ENCODE measurements at places on chromosomes 2 and 18.

GRCh38 chr2:103902347-103902746, 951.6 kb upstream of the POU3F3 start:
- no peak for DNase-seq

DNA sequence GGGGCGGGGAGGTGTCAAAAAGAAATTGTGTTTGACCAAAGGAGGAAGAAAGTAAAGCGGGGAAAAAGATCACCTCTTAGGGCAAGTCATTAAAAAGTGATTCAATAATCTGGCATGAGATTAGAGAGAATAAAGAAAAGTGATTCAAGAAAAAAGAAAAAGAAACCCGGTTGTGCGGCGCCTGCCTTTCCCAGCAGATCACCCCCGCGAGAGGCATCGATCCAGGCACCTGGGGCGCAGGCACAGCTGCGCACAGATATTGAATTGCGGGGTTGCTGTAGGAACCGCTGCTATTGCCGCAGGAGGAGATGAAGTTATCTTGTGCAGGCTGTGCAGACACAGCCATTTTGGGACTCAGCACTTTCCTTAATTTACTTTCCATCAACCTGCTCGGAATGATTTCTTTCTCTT, 71.2 kb downstream of the PLB1 start:
- DNase-seq = no peak

- DNase-seq = no peak
These were observed 154.8 kb downstream of the RNF152 start for GRCh38 chr18:61738042-61738441.

DNA sequence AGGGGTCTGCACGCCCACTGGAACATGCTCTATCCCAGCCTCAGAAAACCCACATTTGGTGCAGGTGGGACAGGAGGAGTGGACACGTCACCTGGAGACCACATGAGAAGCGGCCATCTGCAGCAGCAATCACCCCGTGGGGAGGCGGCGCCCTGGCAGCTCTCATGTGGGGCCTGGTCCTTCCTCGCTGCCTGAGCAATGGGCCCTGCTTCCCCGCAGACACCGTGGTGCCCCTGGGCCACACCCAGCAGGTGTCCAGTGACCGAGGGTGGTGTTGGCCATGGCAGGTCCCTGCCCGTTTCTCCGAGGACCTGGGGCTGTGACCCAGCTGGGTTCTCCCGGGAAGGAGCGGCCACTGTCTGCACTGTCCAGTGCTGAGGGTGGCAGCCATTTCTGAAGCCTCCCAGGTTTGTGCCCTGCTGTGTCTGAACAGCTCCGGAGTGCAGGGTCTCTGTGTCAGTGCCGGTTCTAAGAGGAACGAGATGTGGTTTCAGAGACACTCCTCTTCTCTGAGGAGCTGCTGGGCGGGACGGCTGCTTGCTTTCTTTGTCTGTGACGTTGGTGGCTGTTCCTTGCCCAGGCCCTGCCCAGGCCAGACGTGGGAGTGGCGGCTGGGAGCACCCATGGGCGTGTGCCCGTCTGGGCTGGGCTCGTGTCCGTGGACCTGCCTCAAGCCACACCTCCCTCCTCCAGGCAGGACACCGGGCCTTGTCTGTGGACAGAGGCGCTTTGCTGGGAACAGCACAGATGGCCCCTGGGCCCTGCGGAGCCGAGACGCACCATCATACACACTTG, 44.8 kb downstream of the NFATC1 start:
- DNase-seq = no peak

GRCh38 chr2:151728804-151729414, 5.4 kb downstream of the NEB start:
- no peak for DNase-seq

DNA sequence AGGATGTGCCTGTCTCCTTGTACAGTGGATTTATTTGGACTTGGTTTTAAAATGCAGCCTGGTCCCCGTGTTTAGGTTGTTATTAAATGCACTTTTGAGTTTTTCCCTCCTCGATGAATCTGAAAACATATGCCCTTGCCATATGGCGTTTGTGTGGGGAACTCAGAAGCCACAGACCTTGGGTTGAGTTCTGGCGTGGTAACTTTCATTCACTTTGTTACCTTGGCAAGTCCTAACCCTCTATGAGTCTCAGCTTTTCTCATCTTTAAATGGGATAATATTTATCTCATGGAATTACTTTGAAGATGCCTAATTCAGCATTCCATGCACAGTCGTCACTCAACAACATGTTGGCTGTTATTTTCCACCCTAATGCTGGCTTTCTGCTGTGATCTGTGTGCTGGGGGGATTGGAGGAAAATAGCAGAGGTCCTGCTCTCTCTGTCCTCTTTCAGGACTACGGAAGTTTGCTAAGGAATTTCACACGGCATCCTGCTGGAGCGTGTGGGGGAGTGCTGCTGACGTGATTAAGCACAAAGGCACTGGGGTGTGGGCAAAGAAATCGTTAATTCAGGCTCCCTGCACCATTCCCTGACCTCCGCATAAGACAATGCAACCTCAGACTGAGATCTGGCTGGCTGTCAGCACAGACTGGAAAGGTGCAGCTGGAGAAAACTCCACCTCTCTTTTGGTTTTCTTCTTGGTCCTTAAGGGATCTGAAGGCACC, 61.7 kb downstream of the LDLRAD4 start:
- DNase-seq = no peak

- no peak for DNase-seq
These were observed 315.8 kb downstream of the CYRIA start for GRCh38 chr2:16349811-16350210.

DNA sequence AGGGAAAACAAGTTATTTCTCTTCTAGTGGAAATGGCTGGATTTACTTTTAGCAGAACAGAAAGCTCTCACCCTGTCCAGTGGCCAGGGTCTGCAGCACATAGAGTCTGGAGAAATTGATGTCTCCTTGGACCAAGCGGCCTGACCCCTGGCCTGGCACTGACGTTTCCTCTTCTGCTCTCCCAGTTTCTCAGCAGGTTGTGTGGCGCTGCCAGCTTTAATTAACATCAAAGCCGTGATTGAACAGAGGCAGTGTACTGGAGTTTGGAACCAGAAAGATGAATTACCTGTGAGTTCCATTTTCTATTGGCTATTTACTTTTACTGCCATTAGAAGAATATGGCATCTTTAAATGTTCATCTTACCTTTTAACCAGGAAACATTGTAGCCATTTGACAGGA, 20.9 kb downstream of the CD8A start:
- DNase-seq = no peak

GRCh38 chr2:120879431-120880295, 144.0 kb downstream of the GLI2 start:
- no peak for DNase-seq

DNA sequence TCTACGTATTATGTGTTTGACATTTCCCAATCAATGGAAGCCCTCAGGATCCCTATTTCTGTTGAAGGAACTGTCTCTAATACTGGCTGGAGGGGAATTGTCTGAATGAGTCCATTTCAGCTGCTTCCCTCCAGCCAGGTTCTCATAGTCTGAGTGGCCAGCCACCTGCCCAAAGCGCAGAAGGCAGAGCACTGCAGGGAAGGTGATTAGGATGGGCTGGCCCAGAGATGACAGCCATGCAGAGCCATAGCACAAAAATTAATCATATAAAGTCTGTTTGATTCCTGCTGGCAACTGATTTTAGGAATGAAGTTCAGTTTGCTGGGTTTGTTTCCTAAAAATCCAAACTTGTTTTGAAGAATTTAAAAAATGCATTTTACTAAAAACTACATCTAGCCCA, 327.1 kb downstream of the ETAA1 start:
- DNase-seq = no peak

GRCh38 chr2:239180526-239181073, 220.2 kb downstream of the HDAC4 start:
- no peak for DNase-seq

- no peak for DNase-seq
These were observed 113.1 kb downstream of the ALK start for GRCh38 chr2:29808321-29808720.

GRCh38 chr2:61906186-61906470, 654 bp downstream of the COMMD1 start:
- DNase-seq = no peak

GRCh38 chr2:8169443-8169842, 512.4 kb upstream of the ID2 start:
- no peak for DNase-seq

GRCh38 chr2:202635428-202636212, 851 bp downstream of the FAM117B start:
- DNase-seq = peak; percentile 17

DNA sequence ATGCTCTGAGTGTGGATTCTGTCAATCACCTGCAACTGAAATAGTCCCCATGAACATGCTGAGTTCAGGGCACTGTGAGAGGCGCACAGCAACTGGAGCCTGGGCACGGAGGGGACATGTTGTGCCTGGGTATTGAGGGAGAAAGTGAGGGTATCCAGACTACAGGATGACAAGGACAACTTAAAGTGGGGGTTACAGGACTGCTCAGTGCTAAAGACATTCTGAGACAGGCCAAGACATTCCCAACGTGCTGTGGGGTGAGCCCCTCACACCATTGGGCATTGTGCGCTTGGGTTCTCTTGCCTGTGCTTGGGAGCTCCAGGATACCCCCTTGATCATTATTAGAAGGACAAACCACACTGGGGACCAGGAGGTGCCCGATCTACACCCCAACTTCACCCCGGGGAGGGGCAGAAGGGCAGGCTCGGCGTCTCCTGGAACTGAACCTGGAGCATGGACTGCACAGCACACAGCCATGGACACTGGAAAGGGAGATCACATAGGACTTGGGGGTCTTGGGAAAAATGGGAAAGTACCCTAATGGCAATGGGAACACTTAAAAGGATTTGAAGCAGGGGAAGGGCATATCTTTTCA, 72.5 kb upstream of the HDAC4 start:
- DNase-seq = no peak

GRCh38 chr2:31401580-31401979, 13.0 kb downstream of the XDH start:
- peak; percentile 31 for DNase-seq

GRCh38 chr2:96114903-96115581, 1.3 kb downstream of the ADRA2B start:
- DNase-seq = no peak

- no peak for DNase-seq
These were observed 299.6 kb downstream of the NDUFA10 start for GRCh38 chr2:239725551-239725890.

DNA sequence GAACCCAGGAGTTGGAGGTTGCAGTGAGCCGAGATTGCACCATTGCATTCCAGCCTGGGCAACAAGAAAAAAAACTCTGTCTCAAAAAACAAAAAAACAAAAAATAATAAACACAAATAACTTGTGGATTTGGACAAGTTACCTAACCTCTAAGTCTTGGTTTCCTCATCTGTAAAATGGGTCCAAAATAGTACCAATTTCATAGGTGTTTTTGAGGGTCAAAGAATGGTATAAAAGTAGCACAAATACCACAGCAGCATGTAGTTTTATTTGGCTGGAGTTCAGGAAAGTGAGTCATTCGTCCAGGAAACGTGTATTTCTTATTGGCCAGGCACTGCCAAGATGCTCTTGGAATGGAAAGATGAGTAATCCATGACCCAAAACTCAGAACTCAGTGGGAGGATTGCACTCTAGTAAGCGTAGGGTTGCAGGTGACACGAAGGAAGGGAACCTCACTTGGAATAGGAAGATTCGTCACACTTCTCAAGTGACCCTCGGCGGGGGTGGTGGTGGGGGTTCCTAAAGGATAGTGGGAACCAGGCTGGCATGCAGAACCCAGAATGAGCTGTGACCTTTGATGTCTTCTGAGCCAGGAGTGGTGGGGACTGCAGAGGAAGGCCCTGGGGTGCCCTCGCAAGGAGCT, 24.4 kb downstream of the GRHL1 start:
- peak; percentile 14 for DNase-seq

- DNase-seq = no peak
These were observed 94.1 kb upstream of the MSTN start for GRCh38 chr2:190156530-190157212.

DNA sequence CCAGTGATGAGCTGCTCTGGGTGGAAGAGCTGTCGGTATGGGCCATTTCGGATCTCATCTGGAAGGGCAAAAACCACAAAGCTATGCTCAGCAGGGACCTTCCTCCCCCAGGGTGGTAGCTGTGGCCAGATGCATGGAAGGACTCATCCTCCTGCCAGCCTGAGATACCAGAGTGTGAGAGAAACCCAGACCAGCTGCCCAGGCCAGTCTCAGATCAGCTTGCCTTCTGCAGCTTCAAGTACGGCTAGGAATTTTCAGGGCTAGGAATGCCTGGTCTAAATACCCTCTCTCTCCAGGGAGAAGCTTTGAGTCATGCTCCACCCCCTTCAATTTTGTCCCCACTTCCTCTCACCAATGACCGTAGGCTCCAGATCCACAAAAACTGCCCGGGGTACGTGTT, 1.4 kb upstream of the TUBA4B start:
- no peak for DNase-seq

GRCh38 chr18:58338961-58339592, 289.8 kb downstream of the ALPK2 start:
- DNase-seq = no peak

- no peak for DNase-seq
These were observed 84.5 kb downstream of the HIBCH start for GRCh38 chr2:190235101-190235500.

DNA sequence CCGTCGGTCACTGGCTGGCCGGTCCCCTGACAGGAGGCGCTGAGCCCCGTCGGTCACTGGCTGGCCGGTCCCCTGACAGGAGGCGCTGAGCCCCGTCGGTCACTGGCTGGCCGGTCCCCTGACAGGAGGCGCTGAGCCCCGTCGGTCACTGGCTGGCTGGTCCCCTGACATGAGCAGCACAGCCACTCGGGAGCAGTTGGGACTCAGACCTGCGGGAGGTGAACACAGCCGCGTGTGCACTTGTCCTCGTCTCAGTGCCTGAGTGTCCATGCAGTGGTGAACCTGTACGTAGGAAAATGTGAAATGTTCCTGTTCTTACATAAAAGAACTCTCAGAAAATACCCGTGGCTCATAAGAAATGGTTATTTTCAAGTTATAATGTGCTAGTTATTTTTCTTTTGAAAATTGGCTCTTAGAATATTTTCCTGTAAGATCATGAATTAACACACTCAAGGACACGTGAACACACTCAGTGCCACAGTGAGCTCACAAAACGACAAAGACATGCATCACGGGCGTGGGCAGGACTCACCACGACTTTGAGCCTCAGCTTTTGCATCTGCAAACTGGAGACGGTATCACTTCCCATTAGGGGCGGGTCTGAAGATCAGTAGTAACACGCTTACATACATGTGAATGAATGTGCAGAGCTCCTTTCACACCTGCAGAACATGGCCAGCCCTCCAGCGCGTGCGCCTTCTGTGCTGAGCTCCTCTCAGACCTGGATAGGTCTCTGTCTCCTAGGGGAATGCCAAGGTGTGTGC, 21.1 kb upstream of the NFATC1 start:
- DNase-seq = no peak

- DNase-seq = no peak
These were observed 2.9 kb upstream of the RRM2 start for GRCh38 chr2:10119601-10120157.

- no peak for DNase-seq
These were observed 28.9 kb downstream of the EIPR1 start for GRCh38 chr2:3348767-3349166.

Data from GOT3 (cell line).